ENCODE measurements at places on chromosomes 12 and 14.

GRCh38 chr14:90140298-90140955 is 78.6 kb downstream of the KCNK13 start:
- DNase-seq, result no peak

DNA sequence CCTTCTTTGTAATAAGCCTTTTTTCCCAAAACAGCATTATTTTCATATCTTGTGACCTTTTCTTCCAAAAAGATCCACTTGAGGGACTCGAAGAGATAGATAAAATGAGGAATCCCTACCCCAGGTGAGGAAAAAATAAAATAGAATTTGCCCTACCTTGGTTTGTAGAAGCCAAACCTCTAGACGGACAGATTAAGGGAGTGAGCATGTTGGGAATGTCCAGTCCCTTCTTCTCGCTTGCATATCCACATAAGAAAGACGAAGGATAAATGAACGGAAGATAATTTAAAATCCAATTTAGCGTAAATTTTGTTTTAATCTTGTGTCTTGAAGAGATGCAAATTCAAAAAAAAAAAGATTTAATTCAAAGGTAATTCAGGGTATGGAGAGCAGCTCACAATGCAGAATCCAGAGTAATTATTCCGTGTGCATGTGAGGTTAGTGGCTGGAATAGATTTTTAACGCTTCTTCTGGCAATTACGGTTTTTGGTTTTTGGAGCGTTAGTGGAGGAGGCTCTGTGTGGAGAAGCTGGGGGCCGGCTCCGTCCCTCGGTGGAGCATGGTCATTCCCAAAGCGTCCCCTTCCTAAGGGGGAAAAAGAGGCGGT is 1.5 kb downstream of the GRIN2B start:
- no peak for DNase-seq

DNA sequence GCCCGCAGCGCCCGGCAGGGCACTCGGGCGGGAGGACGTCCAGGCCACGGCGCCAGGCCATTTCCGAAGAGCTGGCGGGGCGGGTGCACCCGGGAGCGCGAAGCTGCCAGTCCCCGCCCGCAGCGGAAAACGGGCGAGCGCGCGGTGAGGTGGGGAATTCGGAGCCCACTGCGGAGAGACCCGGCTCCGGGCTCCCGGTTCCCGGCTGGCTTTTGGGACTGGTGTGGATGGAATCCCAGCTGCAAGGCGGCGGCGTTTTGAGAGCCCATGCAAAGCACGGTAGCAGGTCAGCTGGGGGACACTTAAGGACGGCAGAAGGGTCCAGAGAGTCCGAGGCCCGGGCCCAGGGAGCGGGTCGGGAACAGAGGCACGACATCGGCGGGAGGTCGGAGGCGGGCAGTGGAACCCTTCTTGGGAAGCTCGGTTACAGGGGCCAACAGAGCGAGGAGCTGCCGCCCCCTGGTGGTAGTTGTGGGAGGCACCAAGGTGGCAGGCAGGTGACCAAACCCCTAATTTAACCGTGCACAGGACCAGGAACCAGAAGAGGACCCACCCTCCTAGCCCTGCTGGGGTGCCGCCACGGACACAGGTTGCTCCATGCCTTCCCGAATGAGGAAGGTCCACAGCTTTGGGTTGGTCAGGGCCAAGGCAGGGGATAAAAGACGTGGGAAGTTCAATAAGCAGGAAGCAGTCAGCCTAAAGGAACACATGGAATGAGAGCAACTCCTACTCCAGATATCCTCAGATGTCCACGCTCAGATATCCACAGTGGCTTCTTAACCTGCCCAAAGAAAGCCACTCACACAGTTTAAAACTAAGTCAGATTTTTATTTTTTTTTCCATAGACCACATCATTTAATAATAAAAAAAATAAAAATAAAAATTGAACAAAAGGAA is 685 bp upstream of the CDH24 start:
- peak; percentile 71 for DNase-seq

GRCh38 chr14:56515739-56516138 is 63.9 kb upstream of the TMEM260 start:
- DNase-seq, result no peak

DNA sequence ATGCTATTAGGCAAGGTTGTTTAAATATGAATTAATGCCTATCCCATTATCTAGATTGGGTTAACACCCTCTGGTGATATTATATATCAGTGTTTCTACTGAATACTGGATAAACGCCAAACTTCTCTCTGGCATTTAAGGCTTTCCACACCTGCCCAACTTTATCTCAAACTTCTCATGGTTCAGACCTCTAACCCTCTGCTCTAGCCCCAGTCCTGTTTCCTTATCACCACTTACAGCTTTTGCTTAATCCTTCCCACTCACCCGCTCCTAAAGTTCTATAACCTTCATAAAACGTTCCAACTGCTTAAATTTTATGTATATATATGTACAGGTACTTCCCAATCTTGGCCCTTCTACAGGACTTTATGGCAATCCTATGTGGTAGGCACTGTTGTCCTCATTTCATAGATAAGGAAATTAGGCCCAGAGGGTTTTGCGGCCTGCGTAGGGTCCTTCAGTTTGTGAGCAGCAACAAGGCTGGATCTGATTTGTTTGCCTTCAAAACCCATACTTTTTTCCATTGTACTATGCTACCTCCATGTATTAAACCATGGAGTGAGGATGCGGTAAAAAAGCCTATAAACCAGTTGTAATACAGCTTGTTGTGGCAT is 1.2 kb downstream of the LPCAT3 start:
- no peak for DNase-seq

DNA sequence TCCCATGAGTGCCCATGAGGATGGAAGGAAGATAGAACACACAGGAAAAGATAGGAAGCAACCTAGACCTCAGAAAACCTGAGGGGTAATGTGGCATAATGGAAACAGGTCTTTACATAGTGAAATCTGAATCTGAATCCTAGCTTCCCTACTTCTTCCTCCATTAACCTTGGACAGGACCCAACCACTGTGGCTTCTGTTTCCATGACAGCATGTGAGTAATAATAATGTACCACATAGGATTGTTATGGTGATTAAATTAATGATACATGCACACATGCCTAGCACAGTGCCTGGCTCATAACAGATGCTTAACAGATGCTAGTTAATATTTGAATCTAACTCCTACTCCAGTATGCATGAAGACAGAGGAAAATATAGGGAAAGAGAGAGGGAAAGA is 11.2 kb downstream of the TTC9 start:
- no peak for DNase-seq

DNA sequence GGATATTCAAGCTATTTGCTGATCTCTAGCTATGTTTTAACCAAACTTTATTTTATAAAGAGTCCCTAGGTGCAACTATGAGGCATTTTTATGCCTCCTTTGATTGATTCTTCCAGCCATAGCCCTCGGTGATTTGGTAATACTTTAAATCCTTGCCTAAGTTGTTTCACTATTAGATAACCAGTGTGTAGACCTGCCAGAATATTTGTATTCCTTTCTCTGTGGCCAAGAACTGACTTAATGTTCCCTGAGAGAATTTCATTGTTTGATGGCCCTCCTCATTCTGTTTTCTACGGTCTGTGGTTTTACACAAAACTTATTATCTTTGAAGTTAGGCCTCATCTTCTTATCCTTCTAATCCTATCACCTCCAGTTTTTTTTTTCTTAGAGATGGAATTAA is 109.7 kb upstream of the MDGA2 start:
- no peak for DNase-seq

DNA sequence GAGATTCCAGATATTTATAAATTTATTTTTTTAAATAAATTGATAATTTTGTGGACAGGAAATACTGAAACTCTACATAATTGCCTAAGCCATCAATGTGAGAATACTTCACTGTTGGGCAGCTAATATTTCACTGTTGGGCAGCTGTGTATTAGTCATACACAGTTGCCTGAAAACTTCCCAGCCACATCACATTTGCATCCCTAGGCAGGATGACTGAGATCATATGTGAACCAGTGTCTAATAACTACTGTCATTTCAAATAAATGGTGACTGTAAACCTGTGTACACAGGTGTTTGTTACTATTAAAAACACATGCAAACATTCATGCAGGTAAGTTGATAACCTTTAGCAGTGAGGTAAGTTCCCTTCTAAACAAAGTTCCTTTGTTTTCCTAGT is 43.9 kb downstream of the TMTC3 start:
- DNase-seq, result no peak

- no peak for DNase-seq
Measured at GRCh38 chr14:35535483-35536112, 1.6 kb downstream of the INSM2 start.

DNA sequence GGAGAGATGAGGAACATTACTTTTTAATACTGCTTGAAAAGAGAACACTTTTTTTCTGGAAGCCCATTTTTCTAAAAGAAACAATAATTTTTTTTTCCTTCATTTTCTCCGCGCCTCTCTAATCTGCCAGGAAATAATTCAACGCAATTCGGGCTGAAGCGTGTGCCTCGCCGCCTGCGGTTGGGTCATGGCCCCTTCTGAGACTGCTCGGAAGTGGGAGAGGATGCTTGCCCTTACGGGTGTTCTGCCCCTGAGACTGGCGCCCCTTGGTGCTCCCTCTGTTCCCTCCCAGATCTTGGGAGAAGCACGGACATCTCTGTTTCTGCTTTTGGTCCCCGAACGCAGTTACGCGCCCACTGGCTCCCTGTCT is 332 bp upstream of the TBC1D30 start:
- no peak for DNase-seq

- no peak for DNase-seq
Measured at GRCh38 chr14:88005050-88005481, at the start of gene GPR65. GPR65 (plus strand) TSS chr14:88005135; CDS start chr14:88010848, 5,713 bp downstream.

GRCh38 chr14:51039252-51039651 is 55.7 kb downstream of the TRIM9 start:
- no peak for DNase-seq

DNA sequence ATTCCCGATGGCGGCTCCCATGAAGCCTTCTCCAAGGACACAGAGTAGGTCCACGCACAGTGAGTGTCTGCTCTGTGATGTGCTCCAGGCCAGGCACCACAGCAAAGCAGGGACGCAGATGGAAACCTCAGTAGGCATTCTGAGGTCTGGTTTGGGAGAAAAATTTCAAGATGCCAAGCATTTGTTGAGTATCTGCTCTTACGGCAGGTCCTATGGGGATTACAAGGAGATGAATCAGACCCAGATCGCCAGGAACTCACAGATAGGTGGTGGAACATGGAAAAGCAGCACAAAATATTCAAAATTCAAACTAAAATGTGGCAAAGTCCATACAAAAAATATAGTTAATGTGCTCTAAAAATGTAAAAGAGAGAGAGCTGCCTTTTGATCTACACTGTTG is 684.9 kb upstream of the TMEM132C start:
- no peak for DNase-seq

- DNase-seq, result no peak
Measured at GRCh38 chr14:69715725-69716477, 51.0 kb upstream of the SRSF5 start.

DNA sequence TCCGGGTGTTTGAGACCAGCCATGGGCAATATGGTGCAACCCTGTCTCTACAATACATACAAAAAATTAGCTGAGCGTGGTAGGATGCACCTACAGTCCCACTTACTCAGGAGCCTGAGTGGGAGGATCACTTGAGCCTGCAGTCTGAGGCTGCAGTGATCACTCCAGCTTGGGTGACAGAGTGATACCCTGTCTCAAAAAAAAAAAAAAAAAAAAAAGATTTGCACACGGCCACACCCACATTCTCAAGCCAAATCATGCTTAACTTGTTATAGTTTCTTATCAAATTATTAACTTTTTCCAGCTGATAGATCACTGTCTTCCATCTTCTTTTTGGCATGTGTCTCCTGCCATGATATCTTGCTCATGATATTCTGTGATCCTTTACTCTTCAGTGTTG is 6.8 kb downstream of the DRAM1 start:
- no peak for DNase-seq

GRCh38 chr14:97688631-97689336 is 891.6 kb downstream of the VRK1 start:
- DNase-seq, result no peak

- DNase-seq, result no peak
Measured at GRCh38 chr14:56992332-56992820, 182.1 kb upstream of the OTX2 start.

DNA sequence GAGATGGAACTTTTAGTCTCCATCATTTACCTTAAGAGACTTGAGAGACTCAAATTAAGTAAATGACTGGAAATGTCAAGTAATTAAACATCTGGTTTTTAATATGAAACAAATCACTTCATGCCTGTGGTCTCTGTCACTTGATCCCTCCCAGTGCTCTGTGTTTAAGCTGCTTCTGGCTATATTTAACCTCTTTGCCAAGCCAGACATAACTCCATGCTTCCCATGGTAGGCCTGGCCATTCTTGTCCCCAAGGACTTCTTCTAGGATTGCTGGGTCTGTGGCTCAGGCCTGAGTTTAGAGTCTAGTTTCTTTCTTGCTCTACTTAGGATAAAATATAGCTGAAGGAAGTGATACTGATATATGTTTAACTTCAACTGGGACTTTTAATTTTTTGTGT is 1013.6 kb downstream of the FLRT2 start:
- DNase-seq, result no peak

DNA sequence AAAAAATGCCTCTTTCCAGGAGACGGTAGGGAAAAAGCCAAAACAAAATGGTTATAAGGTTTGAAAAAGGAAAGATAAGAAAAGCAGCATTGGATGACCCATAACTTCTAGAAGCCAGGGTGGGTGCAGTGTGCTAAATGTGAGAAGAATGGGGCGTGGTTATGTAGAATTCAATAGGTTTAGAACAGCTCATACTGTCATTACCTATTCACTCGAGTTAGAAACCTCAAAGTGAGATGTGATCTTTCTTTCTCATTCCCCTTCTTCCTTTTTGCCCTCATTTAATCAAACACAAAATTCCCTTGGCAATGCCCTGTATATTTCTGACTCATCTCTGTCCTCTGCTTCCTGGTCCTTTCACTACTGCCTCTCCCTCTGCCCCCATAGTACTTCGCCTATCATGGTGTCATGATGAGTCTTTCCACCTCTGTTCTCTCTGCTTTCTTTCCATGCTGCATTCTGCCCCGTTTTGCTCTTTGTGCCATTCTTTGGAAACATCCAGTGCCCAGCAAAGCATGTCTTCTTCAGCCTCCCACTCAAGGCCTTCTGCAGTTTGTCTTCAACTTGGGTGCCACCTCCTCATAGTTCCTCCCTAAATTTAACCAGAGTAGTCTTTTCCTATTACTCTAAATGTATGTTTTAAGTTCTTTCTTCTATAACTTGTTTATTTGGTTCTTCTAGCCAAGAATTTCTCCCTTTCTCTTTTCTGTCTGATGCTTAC is 496.3 kb downstream of the NRXN3 start:
- DNase-seq, result no peak

Data from stimulated activated CD4-positive, alpha-beta T cell treated with anti-CD3 and anti-CD28 coated beads, TNF-alpha, amount 100 ng/mL, for 1 hour (primary cell).